ENCODE measurements at places on chromosomes 7 and 10.

GRCh38 chr7:25675789-25676474 lies 447.6 kb upstream of the NPVF start:
- DNase-seq, result no peak

- peak; percentile 15 for DNase-seq
Measured at GRCh38 chr10:111107023-111107422, 30.2 kb downstream of the ADRA2A start.

GRCh38 chr10:109902992-109903947 lies 20.0 kb downstream of the XPNPEP1 start:
- DNase-seq, result no peak

GRCh38 chr7:117061751-117062150 lies 108.5 kb downstream of the ST7 start:
- no peak for DNase-seq

DNA sequence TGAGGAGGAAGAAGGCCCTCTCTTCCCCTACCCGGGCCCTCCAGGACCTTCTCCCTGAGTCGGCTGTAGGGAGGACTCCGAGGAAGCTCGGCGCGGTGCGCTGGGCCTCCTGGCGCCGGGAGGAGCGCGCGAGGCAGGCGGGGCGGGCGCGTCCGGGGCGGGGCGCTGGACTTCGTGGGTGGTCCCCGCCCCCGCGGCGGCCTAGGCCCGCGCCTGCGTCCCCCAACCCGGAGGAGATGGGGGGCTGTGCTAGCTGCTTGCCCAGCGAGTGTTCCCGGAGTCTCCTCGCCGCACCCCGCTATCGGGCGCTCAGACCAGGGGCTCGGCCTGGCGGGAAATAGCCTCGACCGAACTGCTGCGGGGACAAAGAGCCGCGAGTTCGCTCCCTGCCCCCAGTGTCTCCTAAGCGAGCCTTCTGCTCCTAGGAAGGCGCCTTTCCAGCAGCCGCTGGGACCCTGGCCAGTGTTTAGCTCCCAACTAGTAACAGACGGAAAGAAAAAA lies 19.2 kb upstream of the SMO start:
- peak; percentile 64 for DNase-seq

GRCh38 chr10:132630666-132631337 lies 93.2 kb downstream of the INPP5A start:
- no peak for DNase-seq

DNA sequence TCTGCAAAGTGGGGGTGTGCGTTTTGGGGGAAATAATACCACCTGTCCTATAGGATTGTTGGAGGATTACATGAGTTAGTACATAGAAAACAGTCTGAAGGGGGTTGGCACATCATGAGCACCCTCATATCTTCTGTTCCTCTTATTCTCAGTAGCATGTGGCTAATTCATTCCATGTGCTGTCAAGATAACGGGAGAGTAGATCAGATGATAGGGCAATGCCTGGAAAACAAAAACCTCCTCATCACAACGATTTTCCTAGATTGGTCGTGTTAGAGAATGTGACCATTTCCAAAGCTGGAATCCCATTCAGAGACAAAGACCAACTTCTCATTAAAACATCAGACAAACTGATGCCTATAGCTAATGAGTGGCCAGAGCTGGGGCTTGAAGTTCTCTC lies 50.6 kb downstream of the FAM241B start:
- no peak for DNase-seq

DNA sequence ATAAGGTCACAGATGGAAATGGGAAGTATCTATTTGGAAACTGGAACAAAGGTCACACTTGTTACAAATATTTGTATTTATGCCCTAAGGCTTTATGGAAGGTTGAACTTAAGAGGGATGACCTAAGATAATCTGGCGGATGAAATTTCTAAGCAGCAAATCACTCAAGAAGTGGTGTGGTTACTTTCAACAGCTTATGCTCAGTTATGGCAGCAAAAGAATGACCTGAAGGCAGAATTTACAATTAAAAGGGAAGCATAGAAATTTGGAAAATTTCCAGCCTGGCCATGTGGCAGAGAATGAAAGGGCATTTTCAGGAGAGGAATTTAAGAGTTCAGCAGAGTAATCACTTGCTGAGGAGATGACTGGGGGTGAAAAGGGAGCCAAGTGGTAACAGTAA lies 95.8 kb upstream of the TNS3 start:
- DNase-seq, result no peak

GRCh38 chr7:30244340-30244739 lies 40.1 kb upstream of the ZNRF2 start:
- no peak for DNase-seq

- DNase-seq, result peak; percentile 61
Measured at GRCh38 chr10:119443441-119443840, 99.1 kb downstream of the RGS10 start.
